ENCODE measurements at places on chromosomes 12 and 14.

DNA sequence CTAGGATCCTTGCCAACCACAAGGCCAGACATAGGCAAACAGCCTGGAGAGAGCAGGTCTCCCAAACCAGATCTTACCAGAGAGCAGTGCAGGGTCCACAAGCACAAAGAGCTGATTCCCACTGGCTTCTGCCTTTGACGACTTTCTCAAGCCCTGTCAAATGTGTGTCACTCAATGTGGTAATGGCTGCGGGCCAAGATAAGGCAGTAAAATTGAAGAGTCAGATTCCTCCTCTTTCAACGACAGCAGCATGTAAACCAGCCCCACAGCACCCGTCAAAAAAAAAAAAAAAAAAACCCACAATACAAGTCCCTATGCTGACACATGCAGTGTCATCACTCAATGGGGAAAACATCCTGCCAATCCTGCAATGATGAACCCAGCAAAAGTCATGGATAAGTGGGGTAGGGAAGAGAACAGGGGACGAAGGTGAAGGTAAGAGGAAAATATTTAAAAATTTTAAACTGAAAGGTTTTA lies at the start of gene STON2:
TSS of gene STON2 (minus strand) at position 123 of the 477 bp plus-strand sequence. CDS start 1,942 bp downstream, outside the sequence.
- DNase-seq: peak; percentile 78

DNA sequence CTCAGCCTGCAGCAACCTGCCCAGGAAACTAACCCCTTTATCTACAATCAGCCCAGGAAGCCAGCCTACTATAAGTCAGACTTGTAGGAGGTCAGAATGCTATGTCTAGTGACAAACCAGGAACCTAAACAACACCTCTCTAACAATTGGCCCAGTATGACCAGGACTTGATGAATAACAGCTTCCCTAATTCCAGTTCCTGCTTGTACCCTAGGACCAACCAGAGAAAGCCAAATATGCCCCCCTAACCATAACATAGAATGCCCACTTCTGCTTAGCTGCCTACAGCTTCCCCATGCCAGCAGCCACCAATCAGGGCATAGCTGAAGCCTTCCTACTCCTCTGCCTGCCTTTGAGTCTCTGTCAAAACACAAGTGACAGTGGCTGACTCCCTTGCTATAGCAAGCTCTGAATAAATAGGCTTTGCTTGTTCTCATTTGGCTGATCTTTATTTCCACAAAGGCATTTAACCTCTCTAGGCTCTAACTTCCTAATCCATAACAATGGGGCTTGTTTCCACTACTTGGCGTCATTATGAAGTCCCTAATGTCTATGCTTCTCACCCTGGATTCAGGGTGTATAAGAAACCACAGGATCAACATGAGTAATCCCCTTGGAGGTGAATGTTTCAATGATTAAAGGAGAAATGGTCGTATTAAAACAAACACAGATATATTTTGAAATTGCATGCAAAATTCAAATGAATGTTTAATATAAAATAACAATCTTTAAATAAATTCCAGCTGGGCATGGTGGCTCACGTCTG lies 220.2 kb downstream of the ANO6 start:
- DNase-seq: peak; percentile 87

GRCh38 chr14:75697918-75698317 lies 36.9 kb downstream of the TTLL5 start:
- DNase-seq: no peak

GRCh38 chr12:114917953-114918352 lies 234.0 kb upstream of the TBX3 start:
- no peak for DNase-seq

DNA sequence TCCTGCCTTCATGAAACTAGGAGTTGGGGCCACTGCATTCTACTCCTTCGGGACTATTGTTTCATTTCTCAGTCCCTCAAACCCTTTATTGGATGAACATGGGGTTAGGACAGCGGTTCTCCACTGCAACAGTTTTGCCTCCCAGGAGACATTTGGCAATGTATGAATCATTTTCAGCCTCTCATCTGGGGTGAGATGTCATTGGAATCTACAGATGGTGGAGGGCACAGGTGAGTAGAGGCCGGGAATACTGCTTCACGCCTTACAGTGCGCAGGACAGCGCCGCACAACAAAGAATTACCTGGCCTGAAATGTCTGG lies 649 bp upstream of the GNPNAT1 start:
- no peak for DNase-seq

Data from suppressor macrophage treated with lipopolysaccharide for 1 hour (primary cell).